A172 (cell line): ENCODE measurements at places on chromosomes 5 and 9.

- no peak for DNase-seq
Measured at GRCh38 chr9:91835216-91835615, 114.8 kb downstream of the ROR2 start.

DNA sequence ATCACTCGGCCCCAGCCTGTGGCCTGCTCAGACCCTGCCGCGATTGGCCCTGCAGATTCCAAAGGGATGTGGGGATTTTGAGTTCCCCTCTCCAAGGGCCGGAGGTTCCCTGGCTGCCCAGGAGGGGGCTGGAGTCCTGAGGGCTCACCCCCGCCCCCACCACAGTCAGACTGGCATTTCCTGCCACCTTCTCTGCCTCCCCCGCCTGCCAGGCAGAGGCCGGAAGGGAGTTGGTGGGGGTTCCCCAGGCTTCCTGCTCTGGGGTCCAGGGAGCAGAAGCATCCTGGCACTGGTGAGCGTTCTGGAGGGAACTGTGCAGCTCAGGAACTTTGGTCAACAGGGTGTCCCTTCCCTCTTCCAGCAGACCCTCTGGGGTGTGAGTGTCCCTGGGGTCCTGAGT, 70.6 kb downstream of the RXRA start:
- peak; percentile 79 for DNase-seq

DNA sequence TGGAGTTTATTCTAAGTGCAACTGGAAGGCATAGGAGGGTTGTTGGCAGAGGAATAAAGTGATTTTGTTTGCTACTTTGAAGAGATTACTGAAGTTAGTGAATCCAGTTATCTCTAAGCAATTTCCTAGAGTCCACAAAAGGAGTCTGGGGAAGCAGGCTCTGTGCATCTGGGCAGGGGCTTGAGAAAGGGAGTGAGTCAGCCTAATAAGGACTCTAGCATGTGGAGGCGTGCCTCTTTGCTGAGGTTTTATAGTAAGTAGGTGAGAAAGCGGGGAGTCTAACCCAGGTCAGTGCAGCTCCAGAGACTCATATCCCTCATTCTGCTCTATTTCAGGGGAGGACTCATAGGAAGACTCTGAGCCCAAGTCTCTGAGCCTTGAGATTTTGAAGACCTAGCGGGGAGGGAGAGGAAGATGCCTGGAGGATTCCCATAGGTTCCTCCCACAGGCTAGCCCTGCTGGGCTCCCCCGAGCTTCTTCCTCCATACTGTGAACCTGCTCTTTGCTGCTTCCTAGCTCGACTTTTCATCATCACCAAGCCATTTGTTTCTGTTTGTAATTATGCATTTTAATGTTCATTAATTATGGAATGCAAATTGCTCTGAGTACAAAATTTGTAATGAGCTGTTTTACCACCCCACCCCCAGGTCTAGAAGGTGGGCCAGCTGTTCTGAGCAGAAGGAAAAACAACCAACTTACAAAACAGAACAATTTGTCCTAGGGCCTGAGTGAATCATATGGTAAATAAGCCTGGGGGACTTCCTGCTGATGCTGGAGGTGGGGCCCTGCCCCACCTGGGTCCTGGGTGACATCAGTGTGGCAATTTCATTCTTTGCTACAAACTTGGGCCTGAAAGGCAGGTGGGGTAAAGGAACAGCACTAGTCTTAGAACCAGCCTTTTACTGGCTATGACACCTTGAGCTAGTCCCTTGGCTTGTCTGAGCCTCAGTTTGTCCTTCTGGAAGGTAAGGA, 150.2 kb downstream of the TRIM32 start:
- DNase-seq, result no peak

- no peak for DNase-seq
Measured at GRCh38 chr5:150521939-150522503, 14.1 kb downstream of the NDST1 start.

DNA sequence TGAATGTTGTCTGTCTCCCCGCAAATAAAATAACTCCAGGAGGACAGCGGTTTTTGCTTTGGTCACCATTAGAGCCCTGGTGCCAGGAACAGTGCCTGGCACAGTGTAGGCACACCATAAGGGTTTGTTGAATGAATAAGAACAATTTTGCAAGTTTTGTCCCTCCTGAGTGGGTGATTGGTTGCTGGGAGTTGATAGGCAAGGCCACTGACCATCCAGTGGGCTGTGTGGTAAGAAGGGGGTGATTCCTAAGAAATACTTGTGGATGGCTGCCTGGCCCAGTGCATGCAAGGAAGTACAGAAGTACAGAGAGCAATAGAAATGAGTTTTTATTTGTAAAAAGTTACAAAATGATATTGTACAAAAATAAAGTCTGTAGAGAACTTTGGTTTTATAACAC, 27.5 kb downstream of the GDNF start:
- no peak for DNase-seq

DNA sequence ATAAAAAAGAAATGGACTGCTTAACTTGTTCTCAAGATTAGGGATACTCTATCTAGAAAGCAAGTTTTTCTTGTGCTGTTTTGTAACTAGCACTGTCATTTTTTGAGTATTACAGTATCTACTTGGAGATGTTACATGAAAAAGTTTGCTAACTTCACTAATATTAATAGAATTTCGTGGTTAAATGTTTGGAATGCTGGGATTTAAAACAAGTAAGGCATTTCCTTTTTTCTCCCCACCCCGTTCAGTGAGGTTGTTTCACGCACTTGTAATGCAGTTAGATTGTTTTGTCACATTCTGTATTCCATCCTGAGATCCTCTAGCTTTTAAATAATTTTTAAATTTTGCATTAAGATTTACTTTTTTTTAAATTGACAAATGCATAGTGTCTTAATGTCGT, 20.0 kb upstream of the TEK start:
- DNase-seq, result no peak

DNA sequence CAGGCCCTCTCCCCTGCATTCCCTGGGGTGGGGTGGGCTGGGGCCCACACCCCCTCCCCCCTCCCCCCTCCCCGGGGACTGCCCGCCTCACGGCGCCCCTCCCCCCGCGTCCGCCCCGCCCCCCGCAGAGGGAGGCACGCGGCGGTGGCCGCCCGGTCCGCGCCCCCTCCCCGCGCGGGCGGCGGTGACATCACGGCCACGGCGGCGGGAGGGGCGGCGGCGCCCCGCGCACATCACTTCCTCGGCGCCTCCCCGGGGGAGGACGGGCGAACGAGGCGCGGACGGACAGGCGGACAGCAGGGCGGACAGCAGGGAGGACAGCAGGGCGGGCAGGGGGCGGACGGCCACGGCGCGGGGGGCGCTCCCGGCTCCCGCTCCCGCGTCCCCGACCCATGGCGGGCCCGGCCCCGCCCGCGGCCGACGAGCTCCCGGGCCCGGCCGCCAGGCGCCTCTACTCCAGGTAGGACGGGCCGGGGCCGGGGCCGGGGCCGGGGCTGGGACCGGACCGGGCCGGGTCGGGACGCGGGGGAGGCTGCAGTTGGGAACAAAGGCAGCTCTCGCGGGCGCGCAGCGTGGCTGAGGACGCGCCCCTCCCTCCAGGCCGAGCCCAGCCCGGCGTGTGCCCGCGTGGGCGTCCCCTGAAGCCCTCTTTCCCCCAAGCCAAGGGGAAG, at the start of gene GPSM1:
Gene GPSM1 (plus strand): TSS at position 236 of the 671 bp plus-strand sequence. CDS start 157 bp downstream, at position 393.
- DNase-seq, result no peak

DNA sequence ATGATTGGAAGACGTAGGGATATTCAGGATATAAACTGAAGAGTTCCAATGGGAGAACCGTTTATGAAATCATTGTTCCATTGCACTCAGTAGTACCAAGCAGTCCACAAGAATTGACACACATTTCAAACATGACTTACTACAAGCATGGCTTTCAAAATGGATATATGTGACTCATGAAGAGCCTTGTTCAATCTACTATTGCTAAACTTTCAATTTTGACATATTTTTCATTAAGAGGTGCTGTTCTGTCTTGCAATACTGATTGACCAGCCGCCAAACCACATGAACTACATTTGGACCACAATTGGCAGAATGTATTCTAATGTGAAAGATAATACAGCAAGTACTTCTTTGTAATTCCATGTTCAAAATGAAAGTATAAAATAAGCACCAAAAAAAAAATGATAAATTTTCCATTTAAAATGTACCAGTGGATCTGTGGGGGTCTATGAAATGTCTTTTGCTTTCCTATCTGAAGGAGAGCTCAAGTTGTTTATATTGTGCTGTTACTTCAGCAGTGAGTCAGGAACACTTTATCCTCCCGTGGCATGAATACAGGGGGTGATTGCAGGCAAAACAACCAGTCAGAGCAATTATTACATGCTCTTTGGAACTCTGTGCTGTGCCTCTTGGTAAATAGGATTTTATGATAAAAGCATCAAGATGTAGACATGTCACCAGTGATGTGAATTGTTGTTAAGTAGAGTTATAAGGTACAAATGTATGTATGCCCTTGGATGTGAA, 366.0 kb downstream of the ARRDC3 start:
- DNase-seq, result no peak

DNA sequence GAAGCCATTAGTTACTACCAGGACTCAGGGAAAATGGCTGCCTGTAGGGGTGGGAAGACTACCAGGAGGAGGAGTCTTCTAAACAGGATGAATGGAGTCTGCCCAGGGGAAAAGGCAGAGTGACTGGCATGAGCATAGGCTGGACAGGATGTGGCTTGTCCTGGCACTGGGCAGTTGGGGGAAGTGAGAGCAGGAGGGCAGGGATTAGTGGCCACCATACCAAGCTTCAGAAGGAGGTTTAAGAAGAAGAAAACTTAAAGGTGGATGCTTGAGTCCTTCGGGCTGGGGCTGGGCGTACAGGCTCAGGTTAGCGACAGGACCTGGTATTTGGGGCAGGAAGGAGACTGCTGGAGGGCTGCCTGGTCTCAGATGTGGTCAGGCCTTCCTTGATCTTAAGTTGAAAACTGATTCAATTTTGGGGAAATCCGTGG, 5.0 kb upstream of the NSD1 start:
- peak; percentile 87 for DNase-seq

GRCh38 chr9:137672907-137673791, 54.3 kb downstream of the EHMT1 start:
- DNase-seq, result peak; percentile 53

DNA sequence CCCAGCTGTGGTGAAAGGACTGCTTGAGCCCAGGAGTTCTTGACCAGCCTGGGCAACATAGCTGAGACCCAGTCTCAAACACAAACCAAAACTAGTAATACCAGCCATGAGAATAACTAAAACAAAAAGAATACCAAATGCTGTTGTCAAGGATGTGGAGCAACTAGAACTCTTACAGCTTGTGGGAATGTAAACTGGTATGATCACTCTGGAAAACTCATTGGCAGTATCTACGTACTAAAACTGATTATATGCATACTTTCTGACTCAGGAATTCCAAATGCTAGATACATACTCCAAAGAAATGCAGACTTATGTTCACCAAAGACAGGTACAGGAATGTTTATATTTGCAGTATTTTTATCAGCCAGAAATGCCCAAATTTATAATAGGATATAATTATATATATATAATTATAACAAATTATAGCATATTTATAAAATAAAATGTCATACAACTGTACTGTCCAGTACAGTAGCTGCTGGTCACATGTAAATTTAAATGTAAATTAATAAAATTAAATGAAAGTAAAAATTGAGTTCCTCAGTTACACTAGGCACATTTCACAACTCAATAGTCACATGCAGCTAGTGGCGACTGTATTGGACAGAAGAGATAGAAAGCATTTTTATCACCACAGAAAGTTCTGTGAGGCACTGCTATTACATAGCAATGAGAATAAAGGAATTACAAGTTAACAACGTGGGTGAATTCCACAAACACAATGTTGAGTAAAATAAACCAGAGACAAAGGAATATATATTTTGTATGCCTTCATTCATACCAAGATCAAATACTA, 118.5 kb downstream of the GNAQ start:
- no peak for DNase-seq

- DNase-seq, result no peak
Measured at GRCh38 chr9:117705386-117705785, 1.2 kb downstream of the TLR4 start.

GRCh38 chr9:7368410-7369292, 430.9 kb downstream of the DMAC1 start:
- DNase-seq, result no peak

DNA sequence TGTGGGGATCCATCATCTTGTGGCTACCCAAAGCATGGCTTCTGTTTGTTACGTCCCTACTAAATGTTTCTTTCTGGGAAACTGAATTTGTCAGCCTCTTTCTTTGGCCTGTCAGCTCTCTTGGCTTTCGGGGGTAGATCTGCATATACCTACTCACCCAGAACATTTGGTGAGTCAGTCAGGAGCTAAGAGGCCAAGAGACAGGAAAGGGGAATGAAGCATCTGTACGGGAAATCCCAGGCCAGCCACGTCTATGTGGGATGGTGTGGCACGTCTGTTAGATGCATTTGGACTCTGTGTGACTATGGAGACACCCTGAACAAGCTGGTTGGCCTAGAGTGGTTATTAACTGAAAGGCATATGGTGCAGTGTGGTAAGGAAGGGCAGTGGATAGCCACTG, 58.1 kb downstream of the CDO1 start:
- DNase-seq, result no peak

DNA sequence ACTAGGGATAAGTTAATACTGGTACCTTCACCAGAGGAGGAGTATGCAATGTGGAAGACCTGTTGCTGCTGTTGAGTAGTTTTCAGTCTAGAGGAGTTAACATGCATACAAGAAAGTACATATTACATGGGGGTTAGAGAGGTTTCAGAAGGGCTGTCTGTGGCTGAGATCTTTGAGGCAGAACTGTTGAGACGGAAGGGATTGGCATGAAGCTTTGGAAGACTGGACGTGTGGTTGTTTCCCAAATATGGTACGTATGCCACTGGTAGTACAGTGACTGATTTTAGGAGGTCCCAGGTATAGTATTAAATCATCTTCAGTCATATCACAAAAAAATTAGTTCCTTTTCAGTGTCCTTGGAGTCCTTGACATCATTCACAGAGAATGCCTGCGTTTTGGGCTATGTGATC, 17.6 kb downstream of the TNFAIP8 start:
- no peak for DNase-seq

GRCh38 chr5:163682234-163682633, 176.8 kb downstream of the MAT2B start:
- DNase-seq, result peak; percentile 6

- no peak for DNase-seq
Measured at GRCh38 chr5:115685490-115685889, 59.7 kb upstream of the TMED7 start.

GRCh38 chr5:69090158-69090557, 3.7 kb upstream of the SLC30A5 start:
- DNase-seq, result no peak

- no peak for DNase-seq
Measured at GRCh38 chr9:107870927-107871680, 381.5 kb upstream of the KLF4 start.
